ENCODE measurements at places on chromosomes 7 and 10.

DNA sequence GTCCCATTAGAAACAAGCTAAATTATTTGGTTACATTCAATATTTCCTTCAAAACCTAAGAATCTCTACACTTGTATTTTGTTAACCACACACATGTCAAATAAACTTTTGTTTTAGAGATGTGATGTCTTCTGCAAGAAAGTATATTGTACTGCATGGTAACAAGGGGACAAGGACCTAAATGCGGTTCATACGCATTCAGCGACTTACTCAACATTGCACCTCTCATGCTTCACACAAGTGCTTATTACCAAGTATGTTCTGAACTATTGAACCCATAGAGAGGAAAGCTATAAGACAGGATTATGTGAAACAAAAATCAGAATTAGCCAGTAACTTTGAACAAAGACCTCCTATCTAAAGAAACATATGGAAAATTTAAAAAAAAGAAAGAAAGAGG is 68.3 kb downstream of the CREB5 start:
- no peak for DNase-seq

- no peak for DNase-seq
These were observed 8.8 kb downstream of the SLC4A2 start for GRCh38 chr7:151068069-151068773.

- no peak for DNase-seq
These were observed 95.5 kb downstream of the PPP1R17 start for GRCh38 chr7:31782411-31782991.

GRCh38 chr7:141317033-141317585 is 234.1 kb upstream of the AGK start:
- DNase-seq, result no peak

All from stimulated activated CD4-positive, alpha-beta T cell treated with anti-CD3 and anti-CD28 coated beads, Interleukin-4, amount 100 ng/mL, for 1 hour (primary cell).